ENCODE measurements at places on chromosomes 16 and 17. TPM values are rescaled to one million over a fixed set of nuclear protein-coding genes. Genes with fewer than 3 reads are reported as not detected.

DNA sequence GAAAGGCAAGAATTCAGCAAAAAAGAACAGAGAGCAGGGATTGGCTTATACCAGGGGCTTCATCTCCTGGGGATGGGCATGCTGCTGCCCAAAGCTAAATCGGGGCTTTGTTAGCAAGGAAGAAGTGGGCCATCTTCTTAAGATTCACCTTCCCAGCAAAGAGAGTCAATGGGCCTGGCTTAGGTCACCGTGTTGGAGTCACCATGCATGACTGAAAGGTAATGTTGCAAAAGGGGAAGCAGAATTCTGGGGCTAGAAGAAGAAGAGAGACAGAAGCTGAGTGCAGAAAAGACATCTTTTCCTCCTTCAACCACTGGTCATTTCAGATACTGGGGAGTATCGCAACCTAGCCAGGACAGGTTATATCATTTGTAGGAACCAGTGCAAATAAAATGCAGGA, 76.3 kb upstream of the KIFC3 start:
- no peak for DNase-seq
- no peaks in the 10 kb centered on the region for H3K36me3 ChIP-seq
- no peak overlapping the region for H3K4me3 ChIP-seq
- H3K27ac ChIP-seq = no peak overlapping the region
- H3K4me1 ChIP-seq = no peaks in the 10 kb centered on the region

Gene MGAT5B
- total RNA-seq = 34.9 TPM

Gene CDK3
- total RNA-seq = 11.9 TPM

Gene ATP2C2
- total RNA-seq = 0.67 TPM

GRCh38 chr17:21164216-21164615, 37.5 kb downstream of the DHRS7B start:
- no peaks in the 10 kb centered on the region for H3K36me3 ChIP-seq
- DNase-seq = no peak
- no peak overlapping the region for H3K27ac ChIP-seq
- H3K4me1 ChIP-seq = no peaks in the 10 kb centered on the region
- no peaks in the 10 kb centered on the region for H3K27me3 ChIP-seq
- H3K4me3 ChIP-seq = no peak overlapping the region

Gene ZFP3
- total RNA-seq = not detected

Gene SDR42E2
- 0.05 TPM for total RNA-seq

GRCh38 chr16:69775563-69775962, 13.4 kb downstream of the WWP2 start:
- H3K4me1 ChIP-seq = no peaks in the 10 kb centered on the region
- no peak overlapping the region for H3K27ac ChIP-seq
- no peaks in the 10 kb centered on the region for H3K36me3 ChIP-seq
- no peaks in the 10 kb centered on the region for H3K27me3 ChIP-seq
- H3K4me3 ChIP-seq = no peak overlapping the region

- H3K27ac ChIP-seq = no peak overlapping the region
- peaks cover 54% of the 10 kb centered on the region for H3K4me1 ChIP-seq
- no peaks in the 10 kb centered on the region for H3K27me3 ChIP-seq
- no peaks in the 10 kb centered on the region for H3K36me3 ChIP-seq
- no peak for DNase-seq
Observed at GRCh38 chr17:29595943-29596774, 3.2 kb downstream of the ANKRD13B start.

Gene NPW
- total RNA-seq = 15.3 TPM

DNA sequence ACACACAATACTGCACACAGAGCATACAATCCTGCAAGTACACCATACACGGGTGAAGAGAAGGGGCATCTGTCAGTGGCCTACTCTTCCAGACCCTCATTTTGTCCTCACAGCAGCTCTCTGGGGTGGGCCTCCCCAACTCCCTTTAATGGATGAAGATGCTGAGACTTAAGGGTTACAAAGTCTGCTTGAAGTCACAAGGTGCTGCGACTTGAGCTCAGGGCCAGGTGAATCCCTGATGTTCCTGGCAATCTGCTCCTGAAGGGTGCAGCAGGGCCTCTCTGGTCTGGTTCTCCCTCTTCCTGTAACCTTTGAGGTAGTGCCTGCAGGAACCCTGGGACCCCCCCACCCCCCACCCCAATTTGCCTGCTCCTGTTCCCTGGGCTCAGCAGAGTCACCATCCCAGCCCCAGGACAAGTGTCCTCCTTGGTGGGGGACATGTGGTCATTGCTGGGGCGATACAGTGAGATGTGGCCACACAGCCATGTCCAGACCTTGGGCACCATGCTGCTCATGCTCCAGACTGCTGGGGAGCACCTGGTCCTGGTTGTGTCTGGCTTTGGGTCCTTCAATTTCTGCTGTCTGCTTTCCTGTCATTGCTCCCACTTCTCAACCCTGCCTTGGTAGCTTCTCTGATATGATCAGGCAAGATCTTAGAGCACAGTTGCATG, 107.5 kb downstream of the METRNL start:
- no peak overlapping the region for H3K27ac ChIP-seq
- H3K4me1 ChIP-seq = no peaks in the 10 kb centered on the region
- no peak overlapping the region for H3K4me3 ChIP-seq
- no peaks in the 10 kb centered on the region for H3K27me3 ChIP-seq
- H3K36me3 ChIP-seq = no peaks in the 10 kb centered on the region

GRCh38 chr17:1621273-1621954, 7.2 kb downstream of the SLC43A2 start:
- no peaks in the 10 kb centered on the region for H3K36me3 ChIP-seq
- no peaks in the 10 kb centered on the region for H3K27me3 ChIP-seq
- no peak overlapping the region for H3K4me3 ChIP-seq
- DNase-seq = no peak
- H3K27ac ChIP-seq = no peak overlapping the region

DNA sequence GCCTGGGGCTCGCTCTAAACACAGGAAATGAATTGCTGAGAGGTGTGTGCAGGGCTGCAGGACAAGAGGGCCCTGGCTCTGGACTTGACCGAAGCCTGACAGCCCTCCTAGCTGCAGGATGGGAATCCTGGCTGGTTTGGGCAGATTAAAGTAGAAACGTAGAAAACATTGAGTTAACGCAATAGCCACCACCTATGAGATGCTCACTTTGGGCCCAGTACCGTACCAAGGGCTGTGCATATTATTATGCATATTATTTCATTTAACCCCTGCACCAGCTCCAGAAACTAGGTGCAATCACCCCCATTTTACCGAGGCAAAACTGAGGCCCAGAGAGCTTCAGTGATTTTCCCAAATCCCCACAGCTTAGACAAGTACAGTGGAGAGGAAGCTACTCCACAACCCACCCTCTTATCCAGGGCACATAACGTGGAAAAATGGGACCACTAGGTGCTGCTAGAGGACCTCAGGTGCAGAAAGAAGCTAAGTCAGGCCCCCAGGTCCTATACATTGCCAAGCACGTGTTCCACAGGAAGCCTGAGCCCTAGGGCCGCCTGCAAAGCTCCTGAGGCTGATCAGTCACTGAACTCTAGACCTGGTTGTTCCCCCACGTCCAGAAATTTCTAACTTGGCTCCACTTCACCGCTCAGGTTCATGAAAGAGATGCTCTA, 79.2 kb downstream of the MYH11 start:
- no peak overlapping the region for H3K4me3 ChIP-seq
- no peaks in the 10 kb centered on the region for H3K36me3 ChIP-seq
- no peaks in the 10 kb centered on the region for H3K27me3 ChIP-seq
- no peaks in the 10 kb centered on the region for H3K4me1 ChIP-seq
- peak; percentile 51 for DNase-seq

GRCh38 chr17:63138713-63139112, 172.7 kb downstream of the TANC2 start:
- H3K27me3 ChIP-seq = no peaks in the 10 kb centered on the region
- H3K36me3 ChIP-seq = no peaks in the 10 kb centered on the region
- DNase-seq = no peak
- no peak overlapping the region for H3K4me3 ChIP-seq

Gene TBC1D3
- not detected for total RNA-seq

Gene UBB
- 1,654 TPM for total RNA-seq

Gene KRT39
- not detected for total RNA-seq

Data from Panc1 (cell line).